ENCODE measurements at places on chromosomes 4 and X.

DNA sequence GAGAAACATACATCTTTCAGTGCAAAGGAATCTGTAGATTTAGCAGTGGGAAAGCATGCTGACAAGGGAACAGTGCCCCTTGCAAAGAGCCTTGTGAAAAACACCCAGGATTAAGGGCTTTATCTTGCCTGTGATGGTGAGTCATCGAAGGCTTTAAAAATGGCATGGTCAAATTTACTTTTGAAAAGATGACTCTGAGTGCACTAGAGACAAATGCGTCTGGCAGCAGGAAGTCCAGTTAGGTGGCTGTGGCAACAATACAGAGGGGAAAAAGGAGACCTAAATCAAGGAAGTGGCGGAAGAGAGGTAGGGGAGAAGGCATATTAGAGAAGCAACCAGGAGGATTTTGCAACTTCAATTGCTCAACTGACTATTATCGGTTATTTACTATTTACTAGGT lies 472.6 kb upstream of the CPEB2 start:
- peak; percentile 27 for DNase-seq

- peak; percentile 73 for DNase-seq
These were observed 65.3 kb downstream of the EGF start for GRCh38 chr4:109977854-109978501.

- DNase-seq: no peak
These were observed 107.3 kb upstream of the PABPC4L start for GRCh38 chr4:134308910-134309309.

DNA sequence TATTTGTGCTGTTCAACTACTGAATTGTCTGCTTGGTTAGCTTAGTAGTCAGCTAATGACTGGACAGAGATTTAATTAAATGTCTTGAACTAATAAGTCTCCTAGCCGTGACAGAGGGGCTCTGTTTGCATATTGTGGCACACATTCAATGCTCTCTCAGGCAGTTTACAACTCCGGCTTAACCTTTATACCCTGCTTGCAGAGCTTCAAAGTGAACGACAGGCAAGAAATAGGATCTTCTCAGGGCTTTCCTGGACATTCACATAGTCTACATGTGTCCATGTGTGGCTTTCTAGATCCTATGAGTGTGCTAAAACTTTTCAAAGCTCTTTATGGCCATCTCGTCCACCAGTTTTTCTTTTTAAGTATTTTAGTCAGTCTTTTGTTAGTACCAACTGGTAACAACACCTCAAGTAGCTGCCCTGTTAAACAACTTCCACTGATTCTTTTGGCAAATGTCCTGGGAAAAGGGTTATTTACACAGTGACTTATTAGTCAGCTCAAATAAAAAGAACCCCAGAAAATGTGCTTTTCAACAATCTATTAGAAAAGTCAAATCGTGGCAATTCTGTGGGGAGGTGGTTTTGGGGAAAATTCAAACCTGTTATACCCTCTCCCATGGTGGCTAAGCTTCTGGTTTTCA lies 28.6 kb downstream of the OR13H1 start:
- DNase-seq: no peak

- no peak for DNase-seq
These were observed 332 bp upstream of the RENBP start for GRCh38 chrX:153944800-153945150.

DNA sequence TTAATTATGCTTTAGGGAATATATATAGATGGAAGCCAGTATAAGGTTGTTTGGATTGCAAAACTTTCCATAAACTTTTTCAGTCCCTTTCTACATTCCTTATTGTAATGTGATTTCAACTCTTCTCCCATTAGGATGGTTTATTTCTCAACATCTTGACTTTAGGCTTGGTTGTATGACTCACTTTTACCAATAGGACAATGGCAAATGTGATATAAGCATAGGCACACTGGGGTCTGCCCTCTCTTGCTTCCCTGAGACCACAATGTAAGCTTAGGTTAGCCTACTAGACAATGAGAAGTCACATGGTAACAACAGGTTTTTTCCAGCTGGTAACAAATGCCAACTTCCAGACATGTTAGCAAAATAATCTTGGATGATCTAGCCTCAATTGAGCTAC lies 163.3 kb upstream of the RBPJ start:
- no peak for DNase-seq

DNA sequence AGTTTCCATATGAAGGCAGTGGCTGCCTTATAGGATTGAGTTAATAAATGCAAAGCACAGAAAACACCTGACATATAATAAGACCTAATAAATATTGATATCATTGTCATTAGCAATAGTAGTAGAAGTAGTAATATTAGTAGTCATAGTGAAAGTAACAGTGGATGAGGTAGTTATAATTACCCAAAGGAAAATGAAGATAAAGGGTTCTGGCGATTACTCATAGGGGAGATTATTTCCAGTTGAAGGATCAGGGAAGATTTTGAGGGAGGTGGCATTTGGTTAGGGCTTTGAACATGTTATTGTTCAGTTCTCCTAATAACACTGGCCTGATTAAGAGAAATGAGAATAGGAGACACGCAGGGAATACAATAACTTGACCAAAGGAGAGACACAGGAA lies 131.9 kb upstream of the GPRIN3 start:
- no peak for DNase-seq

DNA sequence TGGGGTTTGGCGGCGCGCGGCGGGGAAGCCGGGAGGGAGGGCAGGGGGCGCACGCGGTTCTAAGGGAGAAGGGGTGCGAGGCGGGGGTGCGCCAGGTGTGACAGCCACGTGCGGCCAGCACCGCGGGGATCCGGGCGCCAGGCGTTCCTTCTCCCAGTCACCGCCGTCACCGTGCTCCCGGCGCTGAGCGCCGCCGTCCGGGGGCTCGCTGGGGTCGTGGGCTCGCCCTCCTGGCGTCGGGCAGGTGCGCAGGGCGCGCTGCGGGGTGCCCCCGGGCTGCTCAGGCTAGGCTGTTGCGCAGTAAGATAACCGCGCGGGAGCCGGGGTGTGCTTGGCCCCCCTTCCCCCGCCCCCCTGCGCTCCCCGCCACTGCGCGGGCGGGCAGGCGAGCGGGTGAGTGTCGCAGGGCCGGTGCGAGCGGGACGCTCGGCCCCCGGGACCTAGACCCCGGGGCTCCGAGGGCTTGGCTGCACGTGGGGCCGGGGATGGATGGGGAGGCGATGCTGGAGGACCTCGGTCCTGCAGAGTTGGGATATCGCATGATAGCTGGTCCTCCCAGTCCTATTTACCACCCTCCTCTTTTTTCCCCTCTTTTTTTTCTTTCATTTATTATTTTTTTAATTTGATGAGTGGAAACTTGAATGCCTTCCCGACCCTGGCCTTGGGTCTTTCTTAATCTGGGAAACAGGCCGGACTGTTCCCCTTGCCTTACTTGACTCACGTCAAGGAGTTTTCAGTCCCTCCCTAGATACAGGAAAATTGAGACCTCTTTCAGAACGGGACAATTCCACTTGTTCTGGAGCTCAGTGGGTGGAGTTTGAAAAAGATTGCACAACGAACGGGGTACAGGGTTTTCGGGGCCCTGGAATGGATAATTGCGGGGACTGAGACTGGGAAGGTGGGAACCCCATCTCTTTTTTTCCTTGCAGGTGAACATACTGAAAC lies 797 bp downstream of the TXLNG start:
- DNase-seq: no peak

- no peak for DNase-seq
These were observed 302.9 kb upstream of the FAM241A start for GRCh38 chr4:111842336-111842735.

GRCh38 chr4:141534985-141535384 lies 101.4 kb upstream of the IL15 start:
- no peak for DNase-seq

DNA sequence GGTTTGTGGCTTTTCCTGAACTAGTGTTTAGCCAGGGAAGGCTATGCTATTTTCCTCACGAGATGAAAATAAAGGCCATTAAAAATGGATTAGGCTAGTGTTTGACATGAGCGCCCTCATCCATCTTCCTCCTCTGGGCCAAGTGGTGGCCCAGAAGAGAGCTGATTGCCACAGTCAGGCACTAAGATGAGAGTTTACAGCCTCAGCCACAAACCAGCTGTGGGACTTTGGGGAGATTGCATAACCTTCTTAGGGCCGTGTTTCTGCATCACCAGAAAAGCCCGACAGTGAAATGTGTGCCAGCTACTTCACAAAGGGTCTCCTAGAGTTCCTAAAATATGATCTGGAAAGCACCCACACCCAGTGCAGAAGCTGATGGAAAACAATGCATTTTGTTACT lies 42.3 kb upstream of the LNX1 start:
- DNase-seq: no peak

GRCh38 chr4:10074767-10075105 lies 41.9 kb downstream of the WDR1 start:
- DNase-seq: peak; percentile 72

GRCh38 chr4:80207172-80207583 lies 9.9 kb downstream of the PRDM8 start:
- DNase-seq: no peak

GRCh38 chr4:91171217-91171616 lies 1044.0 kb downstream of the CCSER1 start:
- no peak for DNase-seq

DNA sequence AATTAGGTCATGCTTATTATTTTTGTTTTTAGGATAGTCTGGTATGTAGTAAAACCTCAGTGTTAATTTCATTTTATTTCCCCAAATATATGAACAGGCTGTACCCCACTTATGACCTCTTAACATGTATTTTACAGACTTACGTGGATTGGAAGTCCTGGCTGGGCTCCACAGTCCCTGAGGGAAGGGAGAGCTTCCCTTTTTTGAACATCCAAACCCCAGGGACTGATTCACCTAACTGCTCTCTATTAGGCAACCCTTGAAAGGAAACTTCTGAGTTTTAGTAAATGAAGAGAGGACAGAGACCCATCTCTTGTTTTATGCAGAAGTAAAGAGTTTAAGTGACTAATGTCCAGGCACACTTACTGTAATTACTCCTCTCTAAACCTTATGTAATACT lies 233.1 kb upstream of the SPRY1 start:
- no peak for DNase-seq

- DNase-seq: peak; percentile 33
These were observed 150.3 kb downstream of the FBXW7 start for GRCh38 chr4:152385551-152385950.

DNA sequence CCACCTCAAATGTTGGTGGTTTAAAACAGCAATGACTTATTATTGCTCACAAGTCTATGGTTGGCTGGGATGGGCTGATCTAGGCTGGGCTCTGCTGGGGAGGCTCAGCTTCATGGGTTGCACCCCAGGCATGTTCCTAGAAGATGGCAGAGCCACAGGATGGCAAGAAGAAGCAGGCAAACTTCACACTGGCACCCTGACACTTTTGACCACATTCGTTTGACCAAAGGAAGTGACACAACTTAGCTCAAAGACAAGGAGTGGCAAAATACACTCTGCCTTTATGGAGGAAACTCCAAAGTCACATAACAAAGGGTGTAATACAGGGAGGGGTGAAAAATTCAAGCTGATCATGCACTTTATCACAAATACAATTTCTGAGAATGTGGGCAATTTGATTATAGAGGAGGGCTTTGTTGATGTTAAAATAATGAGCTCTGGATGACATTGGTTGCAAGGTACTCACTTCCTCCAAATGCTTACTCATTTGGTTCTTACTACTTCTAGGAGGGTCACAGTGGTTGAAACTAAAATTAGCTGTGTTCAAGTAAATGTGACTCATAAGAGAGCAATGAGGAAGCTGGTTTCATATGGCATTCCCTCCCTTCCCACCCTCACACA lies 249.2 kb upstream of the RPS6KA3 start:
- DNase-seq: peak; percentile 87

GRCh38 chrX:72201836-72202536 lies 20.4 kb downstream of the PIN4 start:
- peak; percentile 44 for DNase-seq

DNA sequence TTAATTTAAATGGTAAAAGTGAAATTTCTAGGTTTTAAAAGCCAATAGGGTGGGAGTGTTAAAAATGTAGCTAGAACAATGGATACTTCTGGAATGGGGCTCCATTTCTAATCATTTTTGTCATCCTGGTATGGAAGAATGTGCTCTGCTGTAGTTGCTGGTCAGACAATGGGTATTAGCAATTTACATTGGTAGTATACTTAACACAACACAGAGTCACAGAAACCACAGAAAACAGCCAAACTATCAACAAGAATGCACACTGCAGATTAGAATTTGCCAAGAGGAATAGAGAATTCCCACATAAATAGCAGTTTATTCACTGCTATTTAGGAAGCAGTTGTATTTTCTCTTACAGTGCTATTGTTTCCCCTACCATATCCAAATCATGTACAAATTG lies 319.6 kb downstream of the PPP3CA start:
- no peak for DNase-seq

- DNase-seq: no peak
These were observed 102.3 kb downstream of the ADRA2C start for GRCh38 chr4:3868211-3869173.
